ENCODE measurements at places on chromosomes 7 and 10.

- DNase-seq = no peak
Observed at GRCh38 chr7:31811650-31812461, 124.8 kb downstream of the PPP1R17 start.

DNA sequence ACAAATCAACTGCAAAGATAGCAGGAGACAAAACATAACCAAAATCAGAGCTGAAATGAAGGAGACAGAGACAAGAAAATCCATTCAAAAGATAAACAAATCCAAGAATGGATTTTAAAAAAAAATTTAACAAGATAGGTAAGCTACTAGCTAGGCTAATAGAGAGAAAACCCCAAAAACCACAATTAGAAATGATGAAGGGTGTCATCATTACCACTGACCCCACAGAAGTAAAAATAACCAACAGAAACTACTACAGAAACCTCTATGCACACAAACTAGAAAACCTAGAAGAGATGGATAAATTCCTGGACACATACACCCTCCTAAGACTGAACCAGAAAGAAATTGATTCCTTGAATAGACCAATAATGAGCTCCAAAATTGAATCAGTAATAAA lies 117.6 kb downstream of the DNAJC1 start:
- no peak for DNase-seq

GRCh38 chr7:98216941-98217622 lies 5.8 kb downstream of the BHLHA15 start:
- no peak for DNase-seq

- DNase-seq = no peak
Observed at GRCh38 chr7:116726713-116727431, 54.9 kb downstream of the MET start.

DNA sequence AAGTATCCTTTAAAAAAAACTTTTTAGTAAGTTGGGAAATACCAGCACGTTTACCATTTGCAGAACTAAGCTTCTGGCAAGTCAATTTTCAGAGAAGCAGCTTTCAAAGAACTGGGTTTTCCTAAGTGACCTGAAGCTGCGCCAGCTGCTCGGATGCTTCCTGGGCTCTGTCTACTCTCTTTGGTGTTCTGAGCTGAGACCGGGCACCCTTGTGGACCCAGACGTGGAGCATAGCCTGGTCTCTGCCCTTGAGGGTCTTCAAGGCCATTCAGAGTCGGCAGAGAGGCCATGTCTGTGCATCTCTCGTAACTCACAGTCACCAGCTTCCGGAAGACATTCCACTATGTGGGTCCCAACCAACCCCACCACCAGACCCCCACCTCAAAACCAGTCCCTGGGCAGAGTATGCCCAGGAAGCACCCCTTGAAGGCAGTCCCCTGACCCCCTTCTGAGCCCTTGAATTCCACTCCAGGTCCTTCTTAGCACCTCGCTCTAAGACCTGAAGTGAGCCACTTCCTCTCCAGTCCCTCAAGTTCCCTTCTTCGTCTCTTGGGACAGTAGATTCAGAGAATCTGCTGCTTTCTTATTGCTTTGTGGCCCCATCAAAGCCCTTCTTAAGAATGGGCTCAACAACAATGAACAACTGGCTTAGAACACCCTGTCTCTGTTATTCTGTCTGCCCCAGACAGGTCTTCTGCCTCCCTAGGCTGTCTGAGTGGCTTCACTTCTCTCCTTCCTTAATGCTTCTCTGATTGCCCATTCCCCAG lies 8.5 kb downstream of the CALML5 start:
- no peak for DNase-seq

GRCh38 chr10:31947144-31947926 lies 18.7 kb upstream of the ARHGAP12 start:
- no peak for DNase-seq

Data from omental fat pad (tissue), 4 donors.